Stimulated activated CD8-positive, alpha-beta memory T cell treated with anti-CD3 and anti-CD28 coated beads, Interleukin-7, amount 100 ng/mL, for 1 hour (primary cell): ENCODE measurements at places on chromosomes 3 and 15.

DNA sequence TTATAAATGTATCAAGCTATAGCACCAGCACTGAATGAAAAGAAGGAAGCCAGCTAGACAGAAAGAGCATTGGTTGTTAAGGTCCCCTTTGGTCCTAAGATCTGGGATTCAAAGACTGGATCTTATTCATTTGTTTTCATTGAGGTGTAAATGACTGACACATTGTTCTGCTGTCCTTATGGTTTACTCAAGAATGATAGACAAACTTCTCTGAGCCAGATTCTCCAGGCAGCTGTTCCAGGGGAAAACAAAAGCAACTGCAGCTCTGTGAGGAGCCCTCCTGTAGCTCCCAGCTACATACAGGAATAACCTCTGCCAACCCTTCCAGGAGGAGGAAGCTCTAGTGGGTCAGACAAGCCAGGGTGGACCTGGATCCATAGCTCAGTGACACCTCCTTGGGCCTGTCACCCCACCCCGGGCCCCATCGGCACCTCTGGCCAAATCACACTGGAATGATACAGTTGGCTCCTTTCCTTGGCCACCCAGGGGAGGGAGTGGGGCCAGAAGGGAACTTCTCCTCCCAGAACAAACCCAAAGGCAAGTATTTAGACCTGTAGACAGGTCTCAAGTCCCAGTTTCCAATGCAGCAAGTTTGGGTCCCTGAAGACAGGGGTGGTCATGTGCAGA lies 57.8 kb downstream of the ZNF621 start:
- no peak for DNase-seq

DNA sequence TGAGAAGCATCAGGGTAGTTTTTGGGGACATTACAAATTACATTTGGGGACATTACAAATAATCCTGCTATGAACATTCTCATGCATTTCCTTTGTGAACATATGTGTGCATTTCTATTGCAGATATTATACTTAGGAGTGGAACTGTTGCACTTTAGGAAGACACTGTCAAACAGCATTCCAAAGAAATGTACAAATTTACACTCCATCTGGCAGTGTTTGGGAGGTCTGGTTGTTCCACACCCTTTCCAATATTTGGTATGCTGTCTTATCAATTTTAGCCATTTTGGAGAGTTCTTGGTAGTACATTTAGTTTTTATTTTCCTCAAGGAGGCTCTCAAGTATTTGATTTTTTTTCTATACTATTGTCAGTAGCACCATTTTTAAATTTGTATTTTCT lies 419.1 kb upstream of the ARHGEF26 start:
- DNase-seq: no peak

DNA sequence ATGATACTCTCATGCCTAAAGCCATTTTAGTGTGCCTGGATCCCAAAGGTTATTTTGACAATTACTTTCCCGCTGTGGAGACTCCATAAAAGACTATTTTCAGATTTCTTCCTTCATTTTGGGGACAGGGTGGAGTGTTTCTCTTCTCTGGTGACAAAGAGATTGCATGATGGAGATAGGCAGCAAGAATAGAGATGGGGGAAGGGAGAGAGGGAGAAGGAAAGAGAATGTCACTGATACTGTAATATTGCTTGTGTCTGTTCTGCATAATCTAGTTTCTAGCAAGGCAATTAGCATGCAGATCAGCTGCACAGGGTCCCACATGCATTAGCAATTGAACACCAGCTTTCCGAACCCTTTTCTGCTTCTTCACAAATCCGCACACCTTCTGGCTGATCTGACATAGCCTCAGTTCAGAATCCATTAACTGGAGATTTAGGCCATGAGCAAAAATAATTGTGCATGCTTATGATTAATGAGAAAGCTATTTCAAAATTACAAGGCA lies 222.4 kb downstream of the OXSM start:
- DNase-seq: no peak

GRCh38 chr15:35713733-35714132 lies 167.8 kb upstream of the DPH6 start:
- DNase-seq: no peak

- no peak for DNase-seq
Measured at GRCh38 chr15:81813215-81813614, 232.6 kb downstream of the MEX3B start.

DNA sequence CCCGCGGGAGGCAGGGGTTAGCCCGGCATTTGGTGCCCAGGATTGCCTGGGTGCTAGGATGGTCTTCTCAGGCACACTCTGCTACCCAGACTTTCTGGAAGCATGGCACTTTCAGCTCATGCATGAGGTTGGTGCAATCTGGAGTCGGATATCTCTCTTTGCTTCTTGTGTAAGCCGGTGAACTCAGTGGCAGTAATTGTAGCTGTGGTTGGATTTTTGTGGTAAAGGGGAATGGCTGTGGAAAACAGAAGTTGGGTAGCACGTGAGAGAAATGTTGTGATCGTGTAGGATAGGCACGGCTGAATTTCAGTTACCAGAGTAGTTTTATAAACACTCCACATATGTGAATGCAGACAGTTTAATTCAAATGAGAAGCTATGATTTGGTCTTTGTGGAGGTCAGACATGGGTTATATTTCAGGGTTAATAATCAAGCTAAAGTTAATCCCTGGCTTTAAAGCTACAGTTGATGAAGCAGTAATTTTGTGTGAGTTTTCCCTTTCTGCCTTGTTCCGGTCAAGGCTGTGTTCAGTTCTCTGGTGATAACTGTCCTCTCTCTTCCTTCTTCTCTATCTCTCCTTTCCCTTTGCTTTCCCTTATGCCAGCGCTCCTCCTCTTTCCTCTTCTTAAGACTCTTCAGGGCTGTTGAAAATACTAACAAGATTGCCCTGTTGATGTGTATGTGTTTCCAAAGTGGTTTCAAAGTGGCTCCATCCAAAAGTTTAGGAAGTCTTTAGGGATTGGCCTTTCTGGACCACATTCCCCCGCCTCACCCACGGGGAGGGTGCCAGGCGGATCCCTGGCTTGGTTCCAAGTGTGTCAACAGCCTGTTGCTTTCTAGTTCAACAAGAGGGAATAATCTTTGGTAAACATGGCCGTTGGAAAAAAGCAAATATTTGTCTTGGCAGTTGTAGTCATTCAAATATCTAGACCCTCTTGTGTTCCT lies 404.6 kb upstream of the C2CD4B start:
- no peak for DNase-seq

- no peak for DNase-seq
Measured at GRCh38 chr15:32718821-32719716, 1.3 kb downstream of the GREM1 start.

- DNase-seq: no peak
Measured at GRCh38 chr3:97430601-97431000, 334.0 kb upstream of the ARL6 start.

DNA sequence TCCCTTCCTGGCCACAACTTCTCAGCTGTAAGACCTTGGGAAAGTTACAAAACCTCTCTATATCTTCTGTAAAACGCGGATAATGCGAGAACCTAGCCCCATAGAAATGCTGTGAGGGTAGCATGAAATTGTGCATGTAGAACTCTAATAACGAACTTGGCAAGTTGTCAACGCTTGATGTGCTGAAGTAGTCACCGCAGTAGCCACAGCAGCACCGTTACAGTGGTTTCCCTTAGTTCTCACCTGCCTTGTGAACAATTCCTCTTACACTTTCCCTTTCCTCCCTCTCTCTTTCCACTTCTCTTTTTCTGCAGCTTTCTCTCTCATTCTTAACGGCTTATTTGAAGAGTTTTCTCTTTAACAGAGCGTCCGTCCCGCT lies 447 bp upstream of the SHQ1 start:
- DNase-seq: no peak

- no peak for DNase-seq
Measured at GRCh38 chr3:20130106-20130505, 55.9 kb downstream of the SGO1 start.

- no peak for DNase-seq
Measured at GRCh38 chr3:58989163-58989562, 60.7 kb downstream of the CFAP20DC start.

GRCh38 chr15:40891810-40892446 lies 2.3 kb upstream of the VPS18 start:
- DNase-seq: no peak
